ENCODE measurements at places on chromosomes 5 and 9. TPM values are rescaled to one million over a fixed set of nuclear protein-coding genes. Genes with fewer than 3 reads are reported as not detected.

Gene PCDHAC2
- total RNA-seq, result 12.1 TPM

GRCh38 chr5:154331232-154331631, 114.6 kb upstream of the SAP30L start:
- DNase-seq, result no peak

GRCh38 chr5:39340506-39340905, 23.8 kb downstream of the C9 start:
- DNase-seq, result no peak

GRCh38 chr9:111854799-111855198, 41.8 kb upstream of the UGCG start:
- no peak for DNase-seq

GRCh38 chr5:154794525-154795234, 39.5 kb downstream of the LARP1 start:
- no peak for DNase-seq

DNA sequence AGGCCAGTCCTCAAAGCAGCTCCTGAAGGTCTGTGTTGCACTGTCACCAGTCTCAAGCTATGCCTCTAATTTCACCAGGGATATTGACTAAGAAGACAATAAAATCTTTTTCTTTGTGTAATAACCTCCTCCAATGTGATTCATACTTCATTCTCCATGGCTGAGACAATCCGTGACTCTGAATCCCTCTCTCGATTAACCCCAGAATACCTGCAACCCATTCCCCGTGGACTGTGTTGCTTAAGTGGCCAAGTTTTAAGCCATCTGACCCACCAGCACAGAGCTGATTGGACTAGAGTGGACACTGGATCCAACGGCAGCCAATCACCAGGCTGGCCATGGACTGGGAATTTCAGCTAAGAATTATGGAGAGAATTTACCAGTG, 5.4 kb upstream of the CCIN start:
- no peak for DNase-seq

GRCh38 chr9:94805051-94805489, 78.6 kb downstream of the AOPEP start:
- DNase-seq, result no peak

DNA sequence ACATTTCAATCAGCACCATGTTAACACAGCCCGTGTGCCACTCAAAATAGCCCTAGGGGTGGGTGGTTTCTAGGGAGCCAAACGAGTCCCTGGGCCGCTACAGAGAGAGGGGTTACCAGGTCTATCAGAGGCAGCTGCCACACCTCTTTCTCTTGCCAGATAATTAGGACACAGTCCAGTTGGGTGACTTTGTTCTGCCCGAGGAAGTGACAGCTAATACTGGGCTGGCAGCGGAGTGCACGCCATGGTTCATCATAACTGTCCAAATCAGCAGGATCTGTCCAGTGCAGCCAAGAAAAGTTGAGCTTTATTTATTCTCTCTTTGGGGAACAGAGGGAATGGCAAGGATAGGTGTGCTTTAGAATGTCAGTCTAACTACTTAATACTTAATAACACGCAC, 583.8 kb downstream of the BRINP1 start:
- no peak for DNase-seq
